IPS DF 6.9 (cell line): ENCODE measurements at places on chromosomes 5 and 9.

GRCh38 chr9:76371901-76372300 lies 22.3 kb downstream of the RFK start:
- DNase-seq, result no peak

DNA sequence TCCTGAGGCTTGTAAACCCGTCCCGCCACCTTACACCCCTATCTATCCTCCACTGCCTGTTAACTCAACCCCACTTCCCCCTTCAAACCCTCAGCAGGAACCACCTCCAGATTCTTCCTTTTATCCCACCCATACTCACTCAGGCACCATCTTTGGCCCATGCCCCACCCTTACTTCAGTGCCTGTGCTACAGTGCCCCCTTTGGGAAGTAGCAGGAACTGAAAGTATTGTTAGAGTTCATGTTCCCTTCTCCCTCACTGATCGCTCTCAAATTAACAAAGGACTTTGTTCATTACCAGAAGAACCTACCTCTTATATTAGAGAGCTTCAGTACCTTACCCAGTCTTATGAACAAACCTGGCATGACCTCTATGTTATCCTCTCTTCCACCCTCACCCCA lies 92.2 kb upstream of the MOCS2 start:
- no peak for DNase-seq

- no peak for DNase-seq
Observed at GRCh38 chr5:168702511-168702910, 123.3 kb upstream of the PANK3 start.

DNA sequence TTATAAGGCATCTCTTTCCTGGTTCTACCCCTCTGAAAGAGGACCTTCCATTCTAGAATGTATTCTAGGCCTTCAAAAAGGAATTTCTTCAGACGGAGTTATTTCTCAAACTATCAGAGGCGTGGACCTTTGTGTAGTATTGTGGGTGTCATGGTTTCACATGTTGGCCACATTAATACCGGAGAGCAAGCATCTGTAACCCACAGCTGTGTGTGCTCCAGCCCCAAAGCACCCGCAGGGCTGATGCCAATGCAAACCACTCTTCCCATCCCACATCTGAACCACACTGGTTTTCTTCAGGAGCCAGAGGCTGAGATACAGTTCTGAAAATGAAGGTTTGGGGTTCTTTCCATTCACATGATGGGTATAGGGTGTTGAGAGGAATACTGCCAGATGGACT lies 127.1 kb downstream of the BNC2 start:
- DNase-seq, result no peak

- DNase-seq, result no peak
Observed at GRCh38 chr5:33488558-33489355, 48.0 kb downstream of the TARS1 start.

DNA sequence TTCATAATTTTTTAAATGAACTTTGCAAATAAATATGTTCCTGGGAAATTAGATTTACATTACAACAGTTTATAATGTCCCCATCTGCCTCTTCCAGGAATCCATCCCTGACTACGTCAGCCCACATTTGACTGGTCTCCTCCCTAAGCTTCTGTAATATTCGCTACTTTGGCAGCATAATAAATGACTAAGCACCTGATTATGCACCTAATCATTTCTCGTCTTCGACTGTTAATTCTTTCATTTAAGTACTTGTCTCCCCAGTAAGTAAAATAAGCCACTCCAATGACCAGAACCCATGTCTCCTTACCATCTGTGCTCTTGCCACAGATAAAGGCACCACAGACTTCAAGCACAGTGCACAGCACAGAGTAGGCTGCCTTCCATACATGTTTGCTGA lies 122.7 kb downstream of the DENND1A start:
- no peak for DNase-seq

DNA sequence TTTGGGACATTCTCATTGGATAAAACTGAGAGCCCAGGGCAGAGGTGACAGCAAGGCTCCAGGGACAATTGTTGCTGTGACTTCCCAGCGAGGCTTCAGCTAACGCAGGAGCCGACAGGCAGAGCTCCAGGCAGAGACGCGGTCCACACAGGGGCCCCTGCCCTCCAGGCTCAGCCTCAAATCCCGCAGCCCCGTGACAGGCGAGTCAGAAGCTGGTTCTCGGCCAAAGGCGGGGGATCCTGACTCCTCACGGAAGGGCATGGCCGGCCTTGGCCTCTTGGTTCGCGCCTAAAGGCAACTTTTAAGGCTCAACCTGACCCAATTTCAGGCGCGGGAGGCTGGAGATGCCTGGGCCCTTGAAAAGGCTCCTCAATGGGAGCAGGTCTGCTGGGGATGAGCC lies 21.3 kb downstream of the SLC12A7 start:
- no peak for DNase-seq

GRCh38 chr5:66498791-66499207 lies 97.4 kb upstream of the MAST4 start:
- no peak for DNase-seq

DNA sequence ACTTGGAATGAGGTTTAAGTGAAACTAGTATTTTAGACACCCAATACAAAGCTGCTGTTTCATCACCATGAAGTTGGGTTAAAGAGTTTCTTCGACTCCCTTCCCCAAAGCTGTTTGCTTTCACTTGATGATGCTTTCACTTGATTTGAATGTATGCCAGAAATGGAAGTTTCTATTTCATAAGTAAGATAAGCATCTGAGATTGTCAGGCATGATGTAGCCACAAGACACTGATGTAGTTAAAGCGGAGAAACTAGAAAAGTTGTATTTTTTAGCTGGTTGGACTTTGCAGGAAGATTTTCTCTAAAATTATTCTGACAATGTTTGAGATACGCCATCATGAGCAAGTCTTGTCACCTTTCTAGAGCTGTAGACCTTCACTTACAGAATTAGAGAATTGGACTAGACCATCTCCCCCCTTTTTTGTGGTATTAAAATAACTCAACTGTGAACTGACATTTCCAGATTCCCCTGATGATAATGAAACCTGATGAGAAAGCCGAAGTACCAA lies 20.0 kb downstream of the MOCS2 start:
- no peak for DNase-seq

GRCh38 chr9:112378328-112379176 lies 1.4 kb upstream of the HSDL2 start:
- no peak for DNase-seq
